Sigmoid colon (tissue), 7 donors: ENCODE measurements at places on chromosomes 11 and 22.

- H3K4me1 ChIP-seq = peaks cover 21% of the 10 kb centered on the region
- no peak overlapping the region for H3K4me3 ChIP-seq
Observed at GRCh38 chr22:32791485-32791884, 10.0 kb upstream of the TIMP3 start.

DNA sequence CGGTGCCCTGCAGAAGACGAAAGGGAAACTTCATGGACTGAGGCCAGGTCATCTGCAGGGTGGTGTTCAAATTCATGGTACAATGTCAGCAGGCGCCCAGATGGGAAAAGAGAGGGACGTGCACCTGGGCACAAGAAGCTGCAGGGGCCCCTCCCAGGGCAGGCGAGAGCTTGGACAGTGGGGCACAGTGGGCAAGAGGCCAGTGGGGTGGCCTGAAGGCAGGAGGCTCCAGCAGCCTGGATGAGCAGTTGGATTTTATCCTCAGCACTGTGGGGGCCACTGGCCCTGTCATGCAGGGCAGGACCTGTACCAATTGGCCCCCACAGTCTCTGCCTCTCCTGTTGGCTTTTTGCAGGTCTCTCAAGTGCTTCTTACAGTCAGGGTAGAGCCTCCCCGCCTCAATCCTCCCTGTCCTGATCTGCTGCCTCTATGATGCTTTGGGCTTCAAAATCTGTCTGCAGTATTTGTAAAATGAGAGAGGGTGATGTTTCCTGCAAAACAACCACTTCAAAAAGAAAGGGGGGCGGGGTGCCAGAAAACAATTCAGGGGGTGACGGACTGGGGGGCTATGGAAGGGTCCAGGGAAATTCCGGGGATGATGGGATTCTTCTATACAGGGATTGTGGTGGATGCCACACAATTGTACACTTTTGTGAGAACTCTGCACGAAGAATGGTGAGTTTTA is 1.7 kb upstream of the BID start:
- H3K4me1 ChIP-seq = peaks cover 17% of the 10 kb centered on the region
- H3K27me3 ChIP-seq = no peaks in the 10 kb centered on the region
- DNase-seq = no peak
- H3K27ac ChIP-seq = no peak overlapping the region
- H3K36me3 ChIP-seq = no peaks in the 10 kb centered on the region

DNA sequence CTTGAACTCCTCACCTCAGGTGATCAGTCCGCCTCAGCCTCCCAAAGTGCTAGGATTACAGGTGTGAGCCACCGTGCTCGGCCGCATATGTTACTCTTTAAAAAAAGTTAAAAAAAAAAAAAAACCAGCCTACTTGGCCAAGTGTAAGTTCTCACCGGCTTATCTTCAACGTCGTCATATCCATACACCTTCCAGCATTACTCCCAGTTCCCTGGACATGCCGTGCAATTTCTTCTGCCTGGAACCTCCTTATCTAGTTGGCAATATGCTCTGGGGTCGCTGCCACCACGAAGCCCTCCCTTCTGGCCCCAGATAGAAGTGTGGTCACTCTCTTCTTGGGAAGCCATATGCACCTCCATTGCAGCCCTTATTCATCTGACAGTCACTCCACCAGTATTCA is 36.3 kb upstream of the CBX7 start:
- no peaks in the 10 kb centered on the region for H3K4me1 ChIP-seq
- H3K27ac ChIP-seq = no peak overlapping the region
- no peak for DNase-seq
- no peaks in the 10 kb centered on the region for H3K27me3 ChIP-seq
- H3K36me3 ChIP-seq = no peaks in the 10 kb centered on the region

DNA sequence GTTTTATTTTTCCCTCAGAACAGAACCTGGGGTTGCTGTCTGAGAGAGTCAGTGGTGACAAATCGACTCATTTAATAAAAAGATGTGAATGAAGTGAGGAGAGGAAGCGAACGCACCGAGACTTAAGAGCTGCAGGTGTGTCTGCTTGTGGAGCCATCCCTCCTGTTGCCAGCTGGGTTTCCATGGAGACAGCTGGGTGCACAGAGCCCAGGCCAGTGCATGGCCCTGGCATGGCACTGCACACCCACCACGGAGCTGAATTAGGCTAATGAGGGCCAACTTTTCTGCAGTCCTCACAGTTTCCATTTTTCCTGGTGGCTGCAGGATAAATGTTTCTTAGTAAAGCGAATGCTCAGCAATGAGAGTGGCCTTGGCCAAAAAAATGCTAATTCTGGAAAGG is 750.2 kb downstream of the OPCML start:
- H3K36me3 ChIP-seq = no peaks in the 10 kb centered on the region
- no peak overlapping the region for H3K4me3 ChIP-seq
- DNase-seq = no peak
- no peaks in the 10 kb centered on the region for H3K27me3 ChIP-seq
- no peak overlapping the region for H3K27ac ChIP-seq
- H3K4me1 ChIP-seq = peaks cover 8% of the 10 kb centered on the region

- no peak overlapping the region for H3K4me3 ChIP-seq
- no peaks in the 10 kb centered on the region for H3K36me3 ChIP-seq
- H3K27me3 ChIP-seq = no peaks in the 10 kb centered on the region
- peak; percentile 48 for DNase-seq
- no peaks in the 10 kb centered on the region for H3K4me1 ChIP-seq
Observed at GRCh38 chr11:71325418-71326327, 73.3 kb upstream of the SHANK2 start.

DNA sequence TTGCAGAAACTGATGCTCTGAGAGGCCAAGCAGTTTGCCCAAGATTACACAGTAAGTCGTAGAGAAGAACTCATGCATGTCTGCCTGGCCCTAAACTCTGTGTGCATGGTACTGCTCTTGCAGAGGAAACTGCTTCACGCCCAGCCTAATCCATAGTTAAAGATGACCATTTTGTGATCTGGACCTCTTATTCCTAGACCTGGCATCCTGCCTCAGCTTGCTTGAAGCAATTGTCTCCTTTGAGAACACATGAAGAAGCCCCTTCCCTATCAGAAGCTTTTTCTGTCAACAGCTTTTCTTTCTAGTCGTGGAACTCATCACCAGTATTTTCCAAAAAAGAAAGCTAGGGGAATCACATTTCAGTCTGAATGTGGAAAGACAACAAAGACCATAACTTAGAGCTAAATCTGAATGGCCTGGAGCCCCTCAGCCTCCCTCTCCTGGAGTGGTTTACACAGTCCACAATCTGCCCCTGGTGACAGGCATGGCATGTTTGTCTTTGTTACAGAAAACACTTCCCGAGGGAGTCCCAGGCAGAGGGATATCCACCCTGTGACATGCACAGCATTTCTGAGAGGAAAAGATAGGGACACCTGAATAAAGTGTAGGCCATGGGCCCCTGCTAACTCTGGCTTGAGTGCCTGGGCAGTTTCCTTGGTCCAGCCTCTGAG is 2.9 kb upstream of the FZD4 start:
- H3K27me3 ChIP-seq = no peaks in the 10 kb centered on the region
- H3K4me3 ChIP-seq = no peak overlapping the region
- peaks cover 11% of the 10 kb centered on the region for H3K4me1 ChIP-seq
- no peak for DNase-seq

DNA sequence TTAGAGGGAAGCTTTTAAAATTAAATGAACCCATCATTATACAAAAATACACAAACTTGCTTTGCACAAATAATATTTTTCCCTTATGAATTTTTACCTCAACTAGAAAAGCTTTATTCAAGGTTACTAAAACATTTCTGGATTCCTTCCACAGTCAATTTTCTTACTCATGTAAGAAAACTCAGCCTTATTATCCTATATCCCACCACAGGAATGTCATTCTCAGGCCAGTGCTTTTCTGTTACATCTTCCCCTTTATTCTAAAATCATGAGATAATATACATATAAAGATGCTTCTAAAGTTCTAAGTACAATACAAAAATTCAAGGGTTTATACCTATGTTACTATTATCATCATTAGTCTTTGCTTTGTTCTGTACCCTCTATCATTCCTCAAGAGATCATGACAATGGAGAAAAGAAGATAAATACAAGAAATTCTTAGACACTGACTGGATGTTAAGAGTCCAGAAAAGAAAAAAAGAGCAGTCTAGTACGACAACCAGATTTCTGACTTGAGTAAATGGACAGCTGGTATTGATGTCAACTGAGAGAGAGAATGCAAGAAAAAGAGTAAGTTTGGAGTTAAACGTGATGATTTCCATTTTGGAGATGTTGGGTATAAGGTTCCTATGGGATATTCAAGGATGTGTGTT is 60.3 kb downstream of the MTMR2 start:
- H3K27ac ChIP-seq = no peak overlapping the region
- DNase-seq = no peak
- no peaks in the 10 kb centered on the region for H3K4me1 ChIP-seq
- no peaks in the 10 kb centered on the region for H3K36me3 ChIP-seq
- H3K4me3 ChIP-seq = no peak overlapping the region
- H3K27me3 ChIP-seq = no peaks in the 10 kb centered on the region

DNA sequence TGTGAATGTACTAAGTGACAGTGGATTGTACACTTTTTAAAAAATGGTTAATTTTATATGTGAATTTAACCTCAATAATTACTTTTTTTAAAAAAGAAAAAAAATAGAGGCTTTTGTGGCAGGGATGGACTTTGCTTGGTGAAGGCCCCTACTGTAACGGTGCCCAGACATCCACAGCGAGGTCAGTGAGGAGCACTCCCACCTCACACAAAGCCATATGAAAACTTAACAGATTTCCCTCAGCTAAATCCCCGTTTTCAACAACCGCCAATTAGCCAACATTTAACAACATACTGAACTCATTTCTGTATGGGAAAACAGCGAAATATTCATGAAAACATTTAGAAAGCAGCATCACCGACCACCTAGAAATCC is 642 bp upstream of the C11orf58 start:
- H3K36me3 ChIP-seq = no peaks in the 10 kb centered on the region
- peak overlapping the region; percentile 87 for H3K4me3 ChIP-seq
- H3K27ac ChIP-seq = peak overlapping the region; percentile 92
- H3K27me3 ChIP-seq = no peaks in the 10 kb centered on the region
- DNase-seq = no peak
- peaks cover 38% of the 10 kb centered on the region for H3K4me1 ChIP-seq
